ENCODE measurements at places on chromosomes 4 and X.

DNA sequence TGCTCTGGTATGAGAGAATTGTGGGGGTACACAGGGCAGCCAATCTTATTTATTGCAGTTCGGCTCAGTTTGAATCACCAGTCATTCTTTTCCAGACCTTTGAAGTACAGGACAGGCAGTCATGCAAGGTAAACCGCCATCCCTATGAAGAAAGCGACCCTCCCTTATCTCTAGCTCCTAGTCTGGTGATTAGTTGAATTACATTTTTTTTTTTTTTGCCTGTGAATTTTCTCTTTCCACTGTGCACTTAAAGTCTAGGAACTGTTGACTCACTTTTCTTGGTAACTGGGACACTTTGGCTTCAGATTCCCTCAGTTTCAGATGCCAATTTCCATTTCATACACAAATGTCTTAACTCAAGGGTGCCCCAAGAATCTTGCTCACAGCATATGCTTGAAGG is 82.4 kb upstream of the FAM9C start:
- no peak for DNase-seq

DNA sequence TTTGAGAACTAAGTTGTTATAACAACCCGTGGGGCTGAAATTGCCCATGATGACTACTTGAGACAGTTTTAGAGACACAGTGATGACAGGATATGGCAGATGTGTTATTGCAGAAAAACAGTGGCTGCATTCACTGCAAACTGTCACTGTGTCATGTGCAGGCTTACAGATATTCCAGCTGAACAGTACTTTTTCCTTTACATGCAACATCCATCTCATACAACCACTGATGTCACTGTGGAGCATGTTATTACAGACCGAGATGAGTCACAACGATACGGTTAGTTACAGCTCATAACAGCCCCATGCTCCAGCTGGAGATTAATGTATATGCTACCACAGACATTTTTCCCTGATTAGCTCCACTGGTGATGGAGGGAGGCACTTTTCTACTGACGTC is 207.4 kb downstream of the TMA16 start:
- DNase-seq, result no peak

DNA sequence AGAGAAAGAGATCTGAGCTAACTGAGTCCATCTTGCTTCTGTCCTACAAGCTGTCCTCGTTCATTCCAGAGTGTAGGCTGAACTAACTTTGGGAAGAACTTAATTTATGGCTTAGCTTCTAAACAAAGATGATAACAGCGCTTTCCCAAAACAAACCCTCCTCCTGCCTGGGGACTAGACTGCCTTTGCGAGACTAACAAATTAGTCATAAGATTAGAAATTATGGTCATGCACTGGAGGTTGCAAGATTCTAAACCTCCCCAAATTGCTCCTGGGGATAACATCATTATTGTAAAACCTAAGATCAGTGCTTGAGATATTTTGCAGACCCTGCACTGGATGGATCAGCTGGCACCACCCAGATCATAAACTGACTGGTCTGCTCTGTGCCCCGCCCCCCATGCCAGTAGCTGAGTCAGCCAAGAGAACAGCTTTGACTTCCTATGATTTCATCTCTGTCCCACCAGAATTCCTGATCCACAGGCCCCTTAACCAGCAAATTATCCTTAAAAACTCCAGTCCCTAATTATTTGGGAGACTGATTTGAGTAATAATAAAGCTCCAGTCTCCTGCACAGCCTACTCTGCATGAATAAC is 883.3 kb downstream of the TRIML1 start:
- DNase-seq, result no peak

- no peak for DNase-seq
Measured at GRCh38 chrX:37627602-37628001, 56.1 kb downstream of the LANCL3 start.

Measured in cortex of kidney (tissue), 1 donor.